ENCODE measurements at places on chromosomes 11 and 22.

GRCh38 chr11:60367009-60367408 is 11.3 kb upstream of the MS4A7 start:
- no peak for DNase-seq

- DNase-seq = no peak
Measured at GRCh38 chr11:69817265-69818230, 1.7 kb downstream of the FGF3 start.

GRCh38 chr11:3224401-3225057 is 5.9 kb upstream of the MRGPRG start:
- DNase-seq = no peak

DNA sequence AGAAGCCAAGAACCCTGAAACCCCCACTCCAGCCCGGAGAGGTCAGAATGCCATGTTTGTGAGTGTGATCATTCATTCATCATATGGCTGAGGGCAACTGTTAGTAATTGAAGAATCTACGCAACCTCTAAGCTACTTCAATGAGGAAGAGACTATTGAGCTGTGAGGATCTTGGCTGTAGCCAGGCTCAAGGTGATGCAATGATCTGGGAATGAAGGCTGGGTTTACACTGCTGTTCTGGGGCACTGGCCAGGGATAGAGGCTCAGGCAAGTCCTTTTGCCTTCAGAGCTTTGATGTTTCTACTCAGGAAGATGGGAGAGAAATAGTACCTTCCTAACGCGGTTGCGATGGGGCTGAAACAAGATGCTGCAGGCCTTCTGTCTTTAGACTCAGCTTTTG is 12.9 kb downstream of the CRYBB2 start:
- DNase-seq = no peak

DNA sequence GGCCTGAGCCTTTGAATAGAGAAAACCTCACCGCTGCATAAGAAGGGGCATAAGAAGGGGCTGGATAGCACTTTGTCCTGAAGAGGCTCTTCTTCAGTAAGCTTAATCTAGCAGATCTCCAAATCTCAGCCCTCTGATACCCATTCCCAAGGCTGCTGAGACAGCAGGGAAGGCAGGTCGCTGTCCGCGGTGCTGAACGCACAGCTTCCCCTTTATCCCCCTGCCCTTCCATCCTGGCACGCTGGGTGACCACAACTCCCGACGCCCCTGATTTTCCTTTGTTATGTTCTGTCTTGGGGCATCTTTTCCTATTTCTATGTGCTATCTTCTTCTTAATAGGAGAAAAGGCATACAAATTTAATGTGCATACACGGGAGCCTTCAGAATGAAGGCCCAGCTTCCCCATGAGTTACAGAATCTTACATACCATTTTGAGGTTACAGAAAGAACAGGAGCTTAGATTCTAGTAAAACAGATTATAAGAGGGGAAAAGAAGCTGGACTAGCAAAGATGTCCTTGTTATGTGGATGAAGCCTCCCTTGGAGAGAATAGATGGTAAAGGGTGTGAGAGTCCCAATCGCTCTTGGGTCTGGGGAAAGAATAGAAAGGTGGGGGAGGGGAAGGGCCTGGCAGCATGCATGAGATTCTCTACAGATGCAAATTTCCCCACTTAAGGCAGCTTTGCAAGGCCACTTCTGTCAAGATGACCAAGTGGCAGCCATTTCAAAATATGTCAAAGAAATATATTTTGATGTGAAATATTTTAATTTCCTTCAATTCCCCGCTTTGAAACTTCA is 5.7 kb upstream of the SULT4A1 start:
- DNase-seq = peak; percentile 35

GRCh38 chr22:46327691-46328465 is 7.6 kb upstream of the TRMU start:
- DNase-seq = no peak

DNA sequence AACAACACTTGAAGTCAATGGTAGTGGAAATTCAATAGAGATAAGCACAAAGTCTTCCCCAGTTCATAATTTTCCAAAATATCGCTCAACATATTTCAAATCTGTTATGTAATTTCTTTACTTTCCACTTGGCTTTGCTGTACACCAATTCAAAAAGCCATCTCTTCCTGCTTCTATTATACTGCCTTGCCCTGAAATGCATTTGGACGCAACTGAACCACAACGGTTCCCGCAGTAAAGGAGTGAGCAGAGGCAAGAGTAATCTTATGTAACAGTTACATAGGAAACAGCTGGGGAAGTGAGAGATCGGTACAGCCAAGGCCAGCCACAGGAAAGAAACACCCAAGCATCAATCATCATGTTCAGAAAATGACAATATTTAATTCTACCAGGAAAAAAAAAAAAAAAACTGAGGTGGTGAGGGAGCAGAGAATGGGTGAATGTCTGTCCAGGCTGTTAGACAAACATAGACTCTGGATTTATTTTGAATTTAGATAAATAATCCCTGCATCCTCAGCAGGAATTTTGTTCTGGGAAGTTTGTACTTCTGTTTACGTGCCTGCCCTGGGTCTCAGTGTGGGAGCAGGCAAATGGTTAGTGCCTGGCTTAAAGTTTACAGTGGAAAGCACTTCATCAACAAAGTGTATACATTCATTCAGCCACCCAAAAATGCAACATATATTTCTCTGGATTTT is 392.2 kb downstream of the ETS1 start:
- no peak for DNase-seq

DNA sequence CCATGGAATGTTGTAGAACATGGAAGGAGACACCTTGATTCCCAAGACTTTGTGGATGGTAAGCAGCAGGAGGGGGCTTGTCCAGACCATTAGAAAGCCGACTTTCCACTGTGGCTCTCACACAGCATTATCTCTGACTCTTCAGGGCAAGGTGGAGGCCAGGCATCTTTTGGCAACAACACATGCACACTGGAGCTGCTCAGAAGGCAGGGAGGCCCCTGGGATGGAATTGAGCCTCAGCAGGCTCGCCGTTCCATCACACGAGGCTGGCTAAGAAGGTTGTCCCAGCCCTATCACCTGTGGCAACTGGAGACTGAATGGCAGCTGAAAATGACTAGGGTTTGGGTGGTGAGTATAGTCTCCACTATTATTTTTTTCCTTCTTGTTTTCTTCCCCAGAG is 76.3 kb upstream of the TMEM45B start:
- DNase-seq = no peak

GRCh38 chr11:18012906-18013781 is at the start of gene SERGEF:
Gene SERGEF, minus strand, starts transcription at chr11:18013047. Its CDS starts 37 bp downstream, at chr11:18013010.
- no peak for DNase-seq

DNA sequence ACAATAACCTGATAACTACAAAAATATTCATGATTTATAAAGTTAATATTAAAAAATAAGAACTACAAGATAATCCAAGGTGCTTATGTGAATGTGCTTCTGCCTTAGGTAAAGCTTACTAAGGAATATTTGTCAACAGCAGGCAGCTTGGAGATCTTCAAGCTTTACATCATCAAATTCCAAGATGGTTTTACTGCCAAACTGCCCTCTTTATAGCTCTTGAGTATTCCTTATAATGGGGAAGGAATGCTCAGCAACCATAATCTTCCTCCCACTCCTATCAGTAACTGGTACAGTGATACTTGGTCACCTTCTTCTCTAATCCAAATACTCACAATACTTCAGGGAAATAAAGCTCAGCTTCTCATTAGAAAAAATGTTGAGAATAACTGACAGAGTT is 30.1 kb downstream of the SBF2 start:
- DNase-seq = no peak

DNA sequence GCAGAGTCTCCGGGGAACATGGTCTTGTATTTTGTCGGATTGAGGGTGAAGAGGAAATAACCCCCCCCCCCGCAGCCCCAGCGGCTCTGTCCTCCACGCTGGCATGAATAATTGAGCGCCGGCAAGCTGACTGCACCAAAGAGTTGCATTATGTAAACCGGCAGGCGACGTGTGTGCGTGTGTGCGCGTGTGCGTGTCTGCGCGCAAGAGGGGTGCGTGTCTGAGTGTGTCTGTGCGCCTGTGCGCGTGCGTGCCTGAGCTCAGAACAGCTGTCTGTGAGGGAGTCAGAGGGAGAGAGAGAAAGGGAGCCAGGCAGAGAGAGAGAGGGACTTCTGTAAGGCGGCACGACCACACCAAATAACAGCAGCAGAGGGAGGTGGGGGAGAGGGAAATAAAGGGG is 94.4 kb downstream of the SCN3B start:
- DNase-seq = no peak

- DNase-seq = no peak
Measured at GRCh38 chr11:75303544-75304224, 47.8 kb downstream of the ARRB1 start.
